ENCODE measurements at places on chromosomes 7 and 10. TPM values are rescaled to one million over a fixed set of nuclear protein-coding genes. Genes with fewer than 3 reads are reported as not detected.

GRCh38 chr7:41584746-41585145 lies 118.1 kb downstream of the INHBA start:
- no peak for DNase-seq

- no peak for DNase-seq
Observed at GRCh38 chr7:114842551-114843065, 79.3 kb upstream of the MDFIC start.

ZNF117 gene
- total RNA-seq = 3.6 TPM

BET1 gene
- 19.1 TPM for total RNA-seq

CCDC3 gene
- 0.07 TPM for total RNA-seq

OGDH gene
- total RNA-seq = 99.5 TPM

CYP3A4 gene
- not detected for total RNA-seq

HDAC9 gene
- 3.0 TPM for total RNA-seq

Data from activated CD4-positive, alpha-beta T cell treated with anti-CD3 and anti-CD28 coated beads, Interleukin-2, amount 10 ng/mL, durations not matched to agents 24 days and 14 days (primary cell).